ENCODE measurements at places on chromosomes 5 and 9.

DNA sequence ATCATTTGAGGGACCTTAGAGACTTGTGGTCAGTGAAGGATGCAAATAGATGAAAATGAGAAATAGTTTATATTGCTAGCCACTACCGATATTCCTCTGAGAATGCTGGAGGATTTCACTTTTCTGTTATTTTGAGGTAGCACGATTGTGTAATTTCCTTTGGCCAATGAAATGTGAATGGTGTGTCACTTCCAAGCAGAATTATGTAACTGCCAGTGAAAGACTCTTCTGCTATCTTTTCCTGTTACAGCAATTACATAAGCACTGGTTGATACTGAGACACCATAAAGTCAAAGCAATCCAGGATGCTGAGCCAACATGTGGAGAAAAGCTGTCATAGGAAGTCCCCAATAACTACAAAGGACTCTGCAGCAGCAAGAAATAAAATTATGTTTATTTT lies 3.6 kb upstream of the PCDHA2 start:
- DNase-seq: no peak

- no peak for DNase-seq
Observed at GRCh38 chr5:72268753-72269410, 51.2 kb downstream of the MRPS27 start.

DNA sequence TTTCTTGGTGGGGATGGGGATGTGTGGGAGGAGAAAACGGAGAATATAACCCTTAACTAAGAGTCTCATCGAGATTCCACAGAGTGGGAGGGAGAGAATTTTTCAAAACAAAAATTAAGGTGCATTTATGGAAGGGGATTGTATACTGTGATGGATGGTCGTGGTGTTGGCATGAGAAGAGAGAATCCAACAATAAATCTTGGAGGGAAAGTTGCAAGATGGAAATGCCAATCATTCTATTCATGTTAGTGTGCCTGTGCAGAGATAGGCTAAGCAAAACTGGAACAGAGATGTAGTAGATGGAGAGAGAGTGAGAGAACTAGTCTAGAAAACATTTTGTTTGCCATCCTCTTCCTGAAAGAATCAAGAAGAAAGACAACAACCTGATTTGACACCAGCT lies 613.1 kb downstream of the EBF1 start:
- DNase-seq: no peak

- DNase-seq: no peak
Observed at GRCh38 chr9:130480673-130481072, 35.9 kb downstream of the ASS1 start.

GRCh38 chr5:77972469-77973252 lies 196.5 kb upstream of the TBCA start:
- no peak for DNase-seq

DNA sequence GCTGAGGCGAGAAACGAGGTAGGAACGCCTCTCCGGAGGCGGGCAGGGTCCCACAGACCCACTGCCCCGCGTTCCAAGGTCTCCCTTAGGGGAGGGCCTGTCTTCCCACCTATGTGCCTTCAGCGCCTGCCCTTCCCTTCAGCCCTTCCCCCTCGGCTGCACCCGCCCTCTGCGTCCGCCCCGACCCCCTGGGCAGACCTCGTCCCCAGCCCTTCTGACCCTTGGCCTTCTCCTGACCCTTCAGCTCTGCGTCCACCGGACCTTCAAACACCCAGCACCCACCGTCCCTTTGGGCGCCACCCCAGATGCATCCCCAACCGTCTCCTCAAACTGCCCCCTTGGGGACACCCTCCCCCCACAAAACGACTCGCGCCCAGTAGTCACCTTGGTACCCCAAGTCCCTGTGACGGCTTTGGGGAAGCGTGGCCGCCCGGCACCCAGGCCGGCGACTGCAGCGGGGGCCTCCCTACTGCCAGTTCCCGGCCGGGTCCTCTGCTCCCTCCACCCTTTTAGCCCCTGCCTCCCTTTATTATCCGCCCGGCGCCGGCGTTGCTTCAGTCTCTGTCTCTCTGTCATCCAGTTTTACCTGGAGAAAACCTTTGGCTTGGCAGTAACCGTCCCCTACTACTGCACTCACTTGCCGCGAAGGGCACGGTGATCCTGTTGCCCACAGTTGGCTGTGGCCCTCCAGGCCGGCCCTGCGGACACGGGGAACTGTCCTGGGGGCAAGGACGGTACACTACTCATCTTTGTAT lies 421 bp downstream of the RUSC2 start:
- DNase-seq: no peak

GRCh38 chr5:91357012-91357634 lies 26.0 kb downstream of the ARRDC3 start:
- DNase-seq: no peak

DNA sequence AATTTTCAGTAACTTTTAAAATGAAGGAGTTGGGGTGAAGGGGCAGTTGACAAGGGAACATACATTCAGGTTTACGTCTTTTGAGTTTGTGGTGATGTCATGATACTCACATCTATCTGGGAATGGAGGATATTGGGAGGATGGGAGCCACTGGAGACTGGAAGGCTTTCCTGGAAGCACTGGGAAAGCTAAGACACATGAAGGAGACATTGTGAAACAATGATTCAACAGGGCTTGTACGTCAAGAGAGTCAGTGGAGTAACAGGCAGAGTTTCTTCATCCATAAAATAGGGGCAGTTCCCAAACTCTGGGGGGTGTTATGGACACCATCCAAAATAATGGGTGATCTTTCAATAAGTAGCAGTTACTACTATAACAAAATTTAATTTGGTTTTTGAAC lies 572.8 kb downstream of the CCDC171 start:
- DNase-seq: no peak

GRCh38 chr9:12880406-12881015 lies 105.7 kb downstream of the LURAP1L start:
- no peak for DNase-seq

DNA sequence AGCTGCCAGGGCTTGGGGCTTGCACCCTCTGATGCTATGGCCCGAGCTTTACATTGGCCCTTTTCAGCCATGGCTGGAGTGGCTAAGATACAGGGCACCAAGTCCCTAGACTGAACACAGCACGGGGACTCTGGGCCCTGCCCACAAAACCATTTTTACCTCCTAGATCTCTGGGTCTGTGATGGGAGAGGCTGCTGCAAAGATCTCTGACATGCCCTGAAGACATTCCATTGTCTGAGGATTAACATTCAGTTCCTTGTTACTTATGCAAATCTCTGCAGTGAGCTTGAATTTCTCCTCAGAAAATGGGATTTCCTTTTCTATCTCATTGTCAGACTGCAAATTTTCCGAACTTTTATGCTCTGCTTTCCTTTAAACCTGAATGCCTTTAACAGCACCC lies 337.0 kb upstream of the SMC2 start:
- no peak for DNase-seq

GRCh38 chr5:130112246-130112645 lies 208.0 kb downstream of the CHSY3 start:
- no peak for DNase-seq

GRCh38 chr9:114071197-114071795 lies 6.8 kb downstream of the AMBP start:
- DNase-seq: peak; percentile 5

GRCh38 chr5:169200125-169200778 lies 100.7 kb downstream of the SLIT3 start:
- DNase-seq: no peak

GRCh38 chr5:1707467-1707866 lies 92.2 kb downstream of the MRPL36 start:
- DNase-seq: no peak

DNA sequence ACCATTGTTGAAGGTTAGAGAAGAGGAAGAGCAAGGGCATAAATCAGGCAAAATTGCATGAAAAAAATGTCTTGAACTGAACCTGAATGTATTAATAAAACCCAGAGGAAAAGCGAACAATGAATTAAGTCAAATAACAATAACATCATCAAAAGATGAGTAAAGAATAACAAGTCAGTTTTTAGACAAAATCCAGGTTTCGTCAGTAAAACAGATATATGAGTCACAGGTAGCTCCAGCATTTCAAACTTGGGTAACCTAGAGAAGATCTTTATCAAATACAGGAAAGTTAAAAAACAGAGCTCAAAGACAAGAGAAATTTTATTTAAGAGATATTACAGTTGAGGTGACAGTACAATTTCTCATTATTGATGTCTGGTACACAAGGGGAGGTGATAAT lies 332.4 kb downstream of the EFNA5 start:
- DNase-seq: no peak

DNA sequence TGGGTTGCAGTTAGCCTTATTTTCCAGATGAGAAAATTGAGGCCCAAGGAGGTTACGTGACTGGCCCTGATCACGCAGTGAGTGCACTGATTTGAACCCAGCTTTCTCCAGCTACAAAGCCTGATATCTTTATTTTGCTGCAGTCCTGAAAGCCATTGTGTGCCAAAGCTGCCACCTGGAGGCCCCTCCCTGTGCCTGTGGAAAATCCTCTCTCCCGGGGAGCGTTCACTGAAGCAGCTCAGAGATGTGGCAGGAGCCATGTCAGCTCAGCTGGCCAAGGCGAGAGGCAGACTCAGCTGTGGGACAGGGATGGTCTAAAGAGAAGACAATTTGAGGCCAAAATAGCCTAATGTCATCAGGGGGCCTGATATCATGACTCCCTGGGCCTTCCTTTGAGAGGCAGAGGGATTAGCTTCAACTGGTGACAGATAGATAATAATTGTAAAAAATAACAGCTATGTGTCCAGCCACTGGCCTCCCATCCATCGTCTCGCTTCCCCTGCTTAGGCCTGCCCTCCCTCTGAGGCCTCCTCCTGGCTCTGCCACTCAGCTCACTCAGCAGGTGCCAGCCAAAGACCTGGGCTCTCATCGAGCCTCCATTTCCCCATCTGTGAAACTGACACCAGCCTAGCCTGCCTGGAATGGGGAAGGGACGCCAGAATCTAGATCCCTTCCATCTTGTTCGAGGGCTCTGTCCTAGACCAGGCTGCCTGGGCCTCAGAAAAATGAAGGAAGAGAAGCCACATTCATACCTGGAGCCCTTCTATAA lies 74.3 kb upstream of the GGTA1 start:
- DNase-seq: peak; percentile 24

- no peak for DNase-seq
Observed at GRCh38 chr5:135233477-135233876, 165.6 kb downstream of the MACROH2A1 start.

DNA sequence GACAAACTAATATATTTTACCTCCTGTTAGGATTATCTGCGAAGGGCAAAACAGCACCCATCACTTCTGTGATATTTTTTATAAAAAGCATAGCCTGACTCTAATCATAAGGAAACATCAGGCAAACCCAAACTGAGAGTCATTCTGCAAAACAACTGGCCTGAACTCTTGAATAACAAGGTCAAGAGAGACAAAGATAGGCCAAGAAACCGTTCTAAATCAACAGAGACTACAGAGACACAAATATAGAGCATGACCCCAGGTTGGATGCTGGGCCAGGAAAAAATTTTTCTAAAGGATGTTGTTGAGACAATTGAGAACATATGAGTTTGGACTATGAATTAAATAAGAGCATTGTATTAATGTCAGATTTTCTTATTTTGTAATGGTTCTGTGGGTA lies 384.9 kb downstream of the NFIB start:
- no peak for DNase-seq

GRCh38 chr9:114908104-114908622 lies 22.2 kb downstream of the TNFSF8 start:
- peak; percentile 96 for DNase-seq

- DNase-seq: no peak
Observed at GRCh38 chr5:132475497-132475882, 15.1 kb downstream of the IRF1 start.

GRCh38 chr9:99023831-99024230 lies 80.1 kb downstream of the COL15A1 start:
- DNase-seq: peak; percentile 94

GRCh38 chr9:119273984-119274665 lies 95.1 kb downstream of the BRINP1 start:
- DNase-seq: no peak

All from NCI-H345 (cell line).